ENCODE measurements at places on chromosomes 2 and 18. TPM values are rescaled to one million over a fixed set of nuclear protein-coding genes. Genes with fewer than 3 reads are reported as not detected.

CLHC1 gene
- total RNA-seq, result 1.8 TPM

SERPINB10 gene
- not detected for total RNA-seq

UGT1A4 gene
- total RNA-seq, result not detected

LHCGR gene
- total RNA-seq, result not detected

KLHL41 gene
- total RNA-seq, result 0.12 TPM

OSBPL6 gene
- total RNA-seq, result 4.0 TPM

MSGN1 gene
- not detected for total RNA-seq

SLC9A4 gene
- 0.04 TPM for total RNA-seq

TWIST2 gene
- total RNA-seq, result 5.8 TPM

AOX1 gene
- 54.9 TPM for total RNA-seq

EHD3 gene
- 4.4 TPM for total RNA-seq

ANKRD62 gene
- total RNA-seq, result not detected

FABP1 gene
- not detected for total RNA-seq

SLC5A7 gene
- total RNA-seq, result 0.06 TPM

PROKR1 gene
- total RNA-seq, result 0.12 TPM

PGAP1 gene
- total RNA-seq, result 4.5 TPM

ASB18 gene
- 0.15 TPM for total RNA-seq

SLC16A14 gene
- 12.4 TPM for total RNA-seq

TLX2 gene
- total RNA-seq, result 3.4 TPM

M1AP gene
- total RNA-seq, result not detected

ACADL gene
- 0.07 TPM for total RNA-seq

VSNL1 gene
- total RNA-seq, result not detected

CCBE1 gene
- total RNA-seq, result 13.9 TPM

ALKAL2 gene
- not detected for total RNA-seq

BCS1L gene
- total RNA-seq, result 41.3 TPM

ZC3H15 gene
- 58.2 TPM for total RNA-seq

ALPP gene
- total RNA-seq, result 14.4 TPM

CFAP65 gene
- total RNA-seq, result 0.18 TPM

UGT1A6 gene
- 2.0 TPM for total RNA-seq

All from PC-3 (cell line).